SJSA1 (cell line): ENCODE measurements at places on chromosomes 11 and 22. TPM values are rescaled to one million over a fixed set of nuclear protein-coding genes. Genes with fewer than 3 reads are reported as not detected.

- DNase-seq: no peak
Observed at GRCh38 chr22:29701155-29701999, 18.4 kb upstream of the CABP7 start.

DNA sequence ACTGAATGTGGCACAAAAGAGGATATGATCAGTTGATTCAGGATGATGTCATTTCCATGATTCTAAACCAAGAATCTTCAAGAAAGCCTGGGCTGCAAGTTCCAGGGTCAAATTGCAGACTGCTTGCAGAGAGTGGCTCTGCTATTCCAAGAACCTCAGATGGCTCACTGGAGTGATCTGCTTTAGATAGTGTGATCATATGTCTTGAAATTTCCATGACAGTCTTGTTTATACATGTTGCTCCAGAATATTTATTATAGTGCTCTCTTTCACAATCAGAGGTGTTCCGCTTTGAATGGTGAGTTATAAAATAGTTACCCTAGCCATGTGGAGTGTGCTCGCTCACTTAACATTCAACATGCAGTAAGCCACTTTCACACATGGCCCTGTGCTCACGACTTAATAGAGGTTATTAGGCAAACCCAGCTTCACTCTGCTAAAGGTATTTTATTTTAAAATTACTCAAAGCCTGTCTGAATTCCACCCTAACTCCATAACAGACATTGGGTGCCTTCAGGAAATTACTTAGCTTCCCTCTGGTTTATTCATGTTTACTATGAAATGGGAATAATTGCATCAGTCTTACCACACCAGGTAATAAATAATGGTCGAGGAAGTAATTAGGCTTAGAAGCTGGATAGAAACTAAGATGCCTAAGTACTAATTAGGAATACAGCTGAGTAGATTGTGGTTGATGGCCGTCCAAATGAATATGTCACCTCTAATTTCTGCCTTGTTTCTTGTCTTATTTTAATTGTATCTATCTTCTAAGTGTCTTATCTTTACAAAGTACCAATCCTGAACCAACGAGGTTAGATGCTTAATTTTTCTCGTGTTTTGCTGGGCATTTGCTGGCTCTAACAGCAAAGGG is 187.9 kb downstream of the ETS1 start:
- no peak for DNase-seq

GRCh38 chr11:44753961-44754645 is 27.3 kb downstream of the TSPAN18 start:
- no peak for DNase-seq

DNA sequence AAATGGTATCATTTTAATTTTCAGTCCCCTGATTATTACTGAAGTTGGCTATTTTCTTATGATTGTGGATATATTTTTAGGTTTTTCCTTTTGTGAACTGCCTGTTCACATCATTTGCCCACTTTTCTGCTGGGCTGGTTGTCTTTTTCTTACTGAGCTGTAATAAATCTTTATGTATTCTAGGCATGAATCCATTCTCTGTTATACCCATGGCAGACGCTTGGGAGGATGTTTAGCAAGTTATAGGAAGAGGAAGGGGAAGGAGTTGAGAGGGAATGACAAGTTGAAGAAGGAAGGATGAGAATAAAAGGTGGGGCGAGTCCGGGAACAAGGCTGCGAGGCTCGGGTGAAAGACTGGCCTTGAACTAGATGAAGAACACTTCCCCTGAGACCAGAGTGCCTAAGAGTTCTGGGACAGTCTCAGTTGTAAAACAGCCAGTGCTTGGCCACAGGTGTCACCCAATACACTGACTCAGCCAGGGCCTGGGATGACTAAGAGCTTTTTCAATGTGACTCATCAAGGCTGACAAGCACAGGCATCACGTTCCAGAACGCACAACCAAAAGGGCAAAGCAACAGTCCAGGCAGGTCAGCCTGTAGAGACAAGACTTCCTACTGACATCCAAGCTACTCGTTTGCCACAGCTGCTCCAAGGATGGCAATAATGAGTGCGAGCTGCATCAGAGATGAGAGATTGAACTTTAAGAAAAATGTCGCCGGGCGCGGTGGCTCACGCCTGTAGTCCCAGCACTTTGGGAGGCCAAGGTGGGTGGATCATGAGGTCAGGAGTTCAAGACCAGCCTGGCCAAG is 35.2 kb downstream of the LRFN4 start:
- peak; percentile 95 for DNase-seq

DNA sequence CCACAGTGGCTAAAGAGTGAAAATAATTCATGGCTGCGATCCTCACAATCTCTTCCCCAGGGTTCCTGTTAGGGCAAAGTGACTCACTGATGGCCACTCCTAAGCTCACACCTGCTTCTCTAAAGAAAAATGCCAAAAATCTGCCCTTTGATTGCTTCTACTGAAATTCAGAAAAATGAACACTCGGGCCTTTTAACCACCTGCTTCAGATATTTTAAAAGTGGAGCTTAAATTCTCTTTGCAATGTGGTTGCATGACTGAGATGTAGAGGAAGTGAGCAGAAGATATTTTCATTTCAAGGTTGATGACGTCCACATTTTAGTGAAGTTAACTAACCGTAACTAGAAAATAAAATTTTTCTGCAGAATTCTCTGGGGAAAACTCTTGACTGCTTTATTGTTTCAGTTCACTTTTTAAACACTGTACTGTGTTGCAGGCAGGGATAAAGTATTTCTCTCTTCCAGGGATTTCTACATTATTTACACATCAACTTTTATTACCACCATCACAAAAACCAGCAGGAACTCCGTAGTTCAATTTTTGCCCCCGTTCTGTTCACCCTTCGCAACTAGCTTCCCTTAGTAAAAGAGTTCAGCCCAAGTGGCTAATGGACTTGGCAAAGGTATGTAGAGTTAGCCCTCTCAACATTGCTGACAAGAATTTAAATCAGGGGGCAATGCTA is 8.5 kb downstream of the RAB30 start:
- DNase-seq: no peak

- DNase-seq: no peak
Observed at GRCh38 chr11:97893612-97894011, 1127.1 kb upstream of the CNTN5 start.

- peak; percentile 65 for DNase-seq
Observed at GRCh38 chr11:762421-763072, 14.7 kb downstream of the GATD1 start.

DNA sequence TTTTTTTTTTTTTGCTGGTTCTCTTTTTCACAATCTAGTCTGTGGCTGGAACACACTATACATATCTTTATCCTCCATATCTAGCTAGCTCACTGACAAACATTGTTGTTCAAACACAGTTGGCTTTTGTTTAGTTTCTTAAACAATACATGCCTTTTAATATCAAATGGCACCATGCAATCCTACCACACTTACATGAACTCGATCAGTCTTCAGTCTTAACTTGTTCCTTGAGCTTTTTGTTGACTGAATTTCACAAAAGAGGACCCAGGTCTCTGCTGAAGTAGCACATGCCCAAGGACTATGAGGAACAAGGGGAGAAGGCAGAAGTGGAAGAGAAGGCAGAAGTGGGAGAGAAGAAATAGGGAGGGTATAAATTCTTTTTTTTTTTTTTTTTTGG is 25.5 kb downstream of the TMEM123 start:
- DNase-seq: no peak

DNA sequence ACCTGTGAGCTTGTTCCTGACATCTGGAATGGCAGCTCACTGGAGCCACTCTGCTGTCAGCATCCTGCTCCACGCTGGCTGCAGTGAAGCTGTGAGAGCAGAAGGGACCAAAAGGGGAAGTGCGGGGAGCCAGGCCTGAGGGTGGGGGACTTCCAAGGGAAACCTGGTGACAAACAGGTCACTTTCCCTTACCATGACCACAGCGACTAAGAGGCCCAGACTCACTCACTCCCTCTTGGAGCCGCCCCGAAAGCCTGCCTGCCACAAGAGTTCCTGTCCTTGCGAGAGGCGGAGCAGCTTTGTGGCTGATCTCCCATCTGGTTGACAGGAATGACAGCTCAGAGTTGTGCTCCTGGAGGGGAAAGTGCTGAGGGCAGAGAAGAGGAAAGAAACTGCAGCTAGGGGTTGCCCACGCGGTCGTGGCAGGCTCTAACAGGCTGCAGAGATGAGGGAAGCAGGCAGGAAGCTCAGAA is 183.8 kb upstream of the NTM start:
- no peak for DNase-seq

DNA sequence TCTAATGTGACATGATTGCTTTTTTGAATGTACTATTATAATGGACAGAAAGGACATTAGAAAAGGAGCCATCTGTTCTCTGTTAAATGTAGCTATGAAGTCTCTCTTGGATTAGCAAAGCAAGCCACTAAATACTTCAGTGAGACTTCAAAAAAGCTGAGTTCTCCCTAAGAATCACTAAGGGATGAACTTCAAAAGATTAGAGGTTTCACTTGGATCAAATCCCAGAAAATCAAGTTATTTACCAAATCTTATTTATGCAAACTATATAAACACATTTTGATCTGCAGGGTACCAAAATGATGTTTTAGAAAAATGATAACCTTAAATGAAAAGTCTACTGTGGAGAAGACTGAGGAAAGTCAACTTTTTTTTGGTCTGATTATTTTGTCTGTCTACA is 82.1 kb upstream of the MTMR2 start:
- no peak for DNase-seq

- DNase-seq: no peak
Observed at GRCh38 chr11:32256466-32256865, 165.6 kb downstream of the RCN1 start.

DNA sequence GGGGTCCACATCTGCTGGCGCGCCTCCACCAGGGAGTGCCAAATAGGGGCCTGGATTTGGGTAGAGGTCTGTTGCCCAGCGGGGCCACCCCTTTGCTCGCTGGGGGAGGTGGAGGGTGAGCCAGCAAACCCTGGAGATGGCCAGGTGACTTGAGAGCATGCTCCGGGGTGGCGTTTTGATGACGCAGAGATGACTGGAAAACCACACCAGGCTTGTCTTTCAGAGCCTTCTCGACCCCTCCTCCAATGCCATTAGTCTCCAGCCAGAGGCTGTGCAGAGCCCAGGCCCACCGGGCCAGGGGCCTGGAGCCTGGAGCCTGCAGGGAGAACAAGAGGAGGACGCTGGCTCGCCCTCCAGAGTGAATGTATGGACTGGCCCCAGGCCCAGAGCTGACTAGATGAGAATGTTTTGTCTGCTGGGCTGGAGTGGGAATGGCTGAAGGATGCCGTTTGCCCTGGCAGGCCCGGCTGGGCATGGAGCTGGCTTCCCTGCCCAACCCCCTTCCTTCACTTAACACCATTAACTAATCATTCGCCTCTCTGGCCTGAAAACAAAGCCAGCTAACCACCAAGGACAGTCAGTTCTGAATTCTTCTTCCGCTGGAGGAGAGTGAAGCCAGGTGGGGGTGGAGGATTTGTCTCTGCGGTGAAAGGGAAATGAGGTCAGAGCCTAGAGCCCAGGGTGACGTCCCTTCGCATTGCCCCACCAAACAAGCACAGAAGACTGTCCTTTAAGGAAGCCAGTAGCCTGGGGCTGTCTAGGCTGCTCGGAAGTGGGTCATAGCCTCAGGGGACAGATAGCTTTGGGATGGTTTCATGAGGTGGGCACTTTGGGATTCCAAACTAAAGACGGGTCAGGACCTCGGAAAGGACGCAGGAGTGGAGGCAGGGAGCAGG is 1.6 kb upstream of the MCAM start:
- DNase-seq: peak; percentile 8

GRCh38 chr11:18608376-18608775 is 8.8 kb downstream of the MISFA start:
- DNase-seq: no peak

DNA sequence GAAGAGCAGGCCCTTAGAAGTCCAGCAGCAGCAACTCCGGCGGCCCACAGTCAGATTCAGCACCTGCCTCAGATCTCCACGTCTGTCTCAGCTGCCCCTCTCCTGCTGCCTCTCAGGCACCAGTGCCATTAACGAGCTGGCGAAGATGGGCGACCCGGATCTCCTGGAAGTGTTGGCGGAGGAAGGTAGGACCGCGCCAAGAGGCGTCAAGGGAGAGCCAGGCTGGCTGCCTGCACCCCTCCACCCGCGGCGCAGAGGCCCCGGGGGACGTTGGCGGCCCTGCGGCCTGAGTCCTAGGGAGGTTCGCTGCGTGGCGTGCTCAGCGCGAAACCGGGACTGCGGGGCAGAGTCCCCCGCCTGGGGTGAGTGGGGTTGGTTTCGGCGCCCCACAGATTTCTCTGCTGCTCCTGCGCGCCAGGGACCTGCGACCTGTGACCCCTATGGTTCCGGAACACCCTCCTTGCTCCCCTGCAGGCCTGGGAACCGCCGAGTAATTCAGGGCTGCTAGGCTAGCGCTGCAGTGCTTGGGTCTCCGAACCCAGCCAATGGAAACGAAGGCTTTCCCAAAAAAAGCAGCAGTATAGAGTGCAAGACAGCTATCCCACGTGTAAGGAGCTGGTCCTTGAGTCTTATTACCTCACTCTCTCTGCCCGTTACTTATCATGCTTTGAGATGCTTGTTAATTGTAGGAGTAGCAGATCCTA is 615 bp downstream of the ANO5 start:
- no peak for DNase-seq

The EMID1 gene
- 45.6 and 78.9 TPM in 2 replicates for total RNA-seq

The SART1 gene
- 172 and 186 TPM in 2 replicates for total RNA-seq

The TRIM6 gene
- total RNA-seq: 24.1 and 26.2 TPM in 2 replicates

The ISX gene
- not detected in 2 replicates for total RNA-seq

The COA4 gene
- 56.7 and 62.1 TPM in 2 replicates for total RNA-seq
